ENCODE measurements at places on chromosomes 6 and 20. TPM values are rescaled to one million over a fixed set of nuclear protein-coding genes. Genes with fewer than 3 reads are reported as not detected.

SLC22A3 gene
- polyA plus RNA-seq: not detected

SAMD10 gene
- polyA plus RNA-seq: 1.4 TPM

PKIG gene
- 186 TPM for polyA plus RNA-seq

NKAIN4 gene
- polyA plus RNA-seq: not detected

EEF1E1 gene
- 44.9 TPM for polyA plus RNA-seq

ZNF451 gene
- polyA plus RNA-seq: 12.4 TPM

CD24 gene
- 0.05 TPM for polyA plus RNA-seq

PHACTR3 gene
- not detected for polyA plus RNA-seq

PPIL6 gene
- polyA plus RNA-seq: 0.48 TPM

DNA sequence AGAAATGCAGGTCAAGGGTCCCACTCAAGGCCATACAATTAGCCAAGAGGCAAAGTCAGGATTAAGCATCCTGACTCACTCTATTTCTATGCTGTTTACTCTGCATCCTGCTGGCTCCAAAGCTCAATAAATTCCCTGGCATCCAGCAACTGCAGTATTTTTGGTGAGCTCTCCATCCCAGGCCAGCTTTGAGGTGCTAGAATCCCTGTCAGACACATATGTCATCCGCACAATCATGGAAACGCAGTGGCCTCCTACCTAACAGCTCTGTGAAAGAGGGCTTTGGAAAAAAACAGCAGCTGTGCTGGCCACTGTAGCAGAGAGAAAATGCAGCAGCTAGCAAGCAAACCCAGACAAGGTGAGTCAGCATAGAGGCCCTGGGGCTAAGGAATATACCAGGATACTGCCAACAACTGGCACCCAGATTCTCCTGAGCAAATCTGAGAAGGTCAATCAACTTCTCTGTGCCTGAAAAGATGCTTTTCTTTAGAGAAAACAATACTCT, 58.4 kb downstream of the ANKEF1 start:
- peak; percentile 62 for DNase-seq

- no peak for DNase-seq
Measured at GRCh38 chr20:24207803-24208300, 219.3 kb upstream of the GGTLC1 start.

- DNase-seq: no peak
Measured at GRCh38 chr6:9140172-9140571, 704.8 kb upstream of the SLC35B3 start.

GRCh38 chr6:89520736-89521135, 87.8 kb downstream of the ANKRD6 start:
- no peak for DNase-seq

DNA sequence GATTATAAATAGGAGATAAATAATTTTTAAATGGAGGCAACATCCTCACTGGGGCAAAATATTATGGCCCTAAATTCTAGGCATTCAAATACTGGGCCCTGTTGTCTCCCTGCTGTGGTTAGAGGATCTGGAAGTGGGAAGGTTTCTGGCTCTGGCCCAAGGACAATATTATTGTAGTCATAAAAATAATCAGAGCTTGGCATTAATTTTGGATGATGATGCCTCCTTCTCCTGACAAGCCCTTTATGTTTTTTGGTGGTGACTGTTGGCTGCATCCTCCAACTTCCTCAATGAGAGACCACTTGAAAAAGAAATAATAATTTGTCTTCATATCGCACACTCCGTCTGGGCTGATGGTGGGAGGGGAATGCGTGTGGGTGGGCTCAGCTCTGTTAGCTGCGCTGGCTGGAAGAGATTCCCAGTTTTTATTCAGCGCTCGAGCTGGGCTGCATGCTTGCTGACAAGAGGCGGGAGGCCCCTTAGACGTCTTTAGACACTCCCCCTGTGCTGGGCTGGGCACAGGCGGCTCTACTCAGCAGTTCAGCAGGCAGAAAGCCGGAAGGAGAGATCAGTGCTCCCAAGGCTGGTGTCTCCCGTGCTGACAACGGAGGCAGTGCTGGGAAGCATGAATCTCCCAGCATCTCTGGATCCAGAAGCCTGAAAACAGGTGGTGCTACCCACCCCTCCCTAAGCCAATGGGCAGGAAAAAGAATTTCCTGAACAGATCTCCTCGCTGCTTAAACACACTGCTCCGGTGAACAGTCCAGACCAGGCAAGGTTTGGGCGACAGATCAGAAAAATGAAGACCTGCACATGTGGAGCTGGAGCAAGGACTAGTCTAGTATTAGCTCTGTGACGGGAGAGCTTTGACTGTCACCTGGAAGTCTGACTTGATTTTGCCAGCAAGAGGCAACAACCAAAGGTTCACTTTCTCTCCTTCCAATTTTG, 97.7 kb downstream of the SYCP2 start:
- peak; percentile 5 for DNase-seq

GRCh38 chr6:44270526-44271405, 516 bp downstream of the TMEM151B start:
- no peak for DNase-seq

- no peak for DNase-seq
Measured at GRCh38 chr6:43478008-43478372, 620 bp downstream of the TJAP1 start.

- no peak for DNase-seq
Measured at GRCh38 chr6:3013486-3013885, 13.8 kb downstream of the NQO2 start.

- DNase-seq: no peak
Measured at GRCh38 chr6:23494367-23494766, 631.6 kb upstream of the NRSN1 start.

DNA sequence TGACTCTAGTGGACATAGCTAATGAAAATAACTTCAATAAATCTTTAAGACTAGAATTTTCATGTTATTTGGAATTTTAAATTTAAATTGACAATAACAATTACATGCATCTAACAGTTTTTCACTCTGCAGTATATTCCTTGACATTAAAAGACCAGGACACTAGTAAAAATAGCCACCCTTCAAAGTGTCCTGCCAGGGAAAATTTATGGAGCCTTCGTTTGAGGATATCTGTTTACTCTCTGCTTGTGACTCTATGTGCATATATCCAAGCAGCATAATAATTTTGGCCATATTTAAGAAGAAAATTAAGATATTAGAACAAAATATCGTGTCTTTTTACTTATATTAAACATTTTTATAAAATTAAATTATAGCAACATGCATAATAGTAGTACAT, 58.8 kb upstream of the NKAIN2 start:
- DNase-seq: no peak

DNA sequence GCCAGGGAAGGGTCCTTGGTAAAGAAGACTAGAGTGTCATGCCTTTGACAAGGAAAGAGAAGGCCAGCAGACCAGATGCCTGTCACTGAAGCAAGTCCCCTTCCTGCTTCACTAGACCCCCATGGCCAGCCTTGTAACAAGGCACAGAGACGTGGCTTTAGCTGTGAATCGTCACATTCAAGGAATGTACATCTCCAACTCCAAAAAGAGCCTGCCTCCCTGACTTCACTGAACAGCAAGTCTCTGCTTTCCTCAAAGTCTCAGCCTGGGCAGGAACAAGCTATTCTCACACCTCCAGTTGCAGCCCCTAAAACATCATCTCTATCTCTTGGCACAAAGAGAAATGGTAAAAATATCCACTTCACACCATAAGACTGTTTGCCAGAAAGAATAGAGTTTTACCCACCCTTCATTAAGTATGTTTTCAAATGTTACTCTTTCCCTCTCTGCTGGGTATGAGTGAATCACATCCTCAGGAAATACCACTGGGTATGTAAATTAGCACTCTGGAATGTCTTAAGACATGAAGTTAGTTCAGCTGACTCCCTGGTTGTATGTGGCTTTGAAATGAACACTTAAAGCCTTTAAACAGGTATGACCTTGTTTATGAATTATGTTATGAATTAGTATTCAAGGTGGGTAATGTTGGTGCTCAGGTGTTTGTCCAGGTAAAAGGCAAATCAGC, 46.4 kb upstream of the NT5E start:
- DNase-seq: peak; percentile 63

- no peak for DNase-seq
Measured at GRCh38 chr20:35953387-35954199, 709 bp downstream of the SCAND1 start.

DNA sequence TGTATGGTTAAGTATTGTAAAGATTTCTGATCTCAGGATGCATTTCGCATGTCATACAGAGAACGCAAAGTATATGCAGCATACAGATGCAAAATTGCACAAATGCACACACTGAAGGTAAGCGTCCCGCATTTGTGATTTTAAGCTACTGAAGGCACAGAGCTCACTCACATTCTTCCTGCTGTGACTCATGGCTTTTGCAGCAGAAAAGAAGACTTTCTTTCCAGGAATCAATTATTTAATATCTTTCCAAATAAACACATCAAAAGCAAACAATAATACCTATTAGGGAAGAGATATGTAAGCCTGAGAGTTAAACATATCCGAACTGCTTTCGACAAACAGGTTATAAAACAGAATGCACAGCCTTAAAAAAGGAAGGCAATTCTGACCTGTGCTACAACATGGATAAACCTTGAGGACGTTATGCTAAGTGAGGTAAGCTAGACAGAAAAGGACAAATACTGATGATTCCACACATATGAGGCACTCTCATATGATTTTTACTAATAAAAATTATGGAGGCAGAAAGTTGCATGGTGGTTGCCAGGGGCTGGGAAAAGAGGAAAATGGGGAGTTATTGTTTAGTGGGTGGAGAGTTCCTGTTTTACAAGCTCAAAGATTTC, 109.0 kb downstream of the TFAP2A start:
- DNase-seq: no peak

DNA sequence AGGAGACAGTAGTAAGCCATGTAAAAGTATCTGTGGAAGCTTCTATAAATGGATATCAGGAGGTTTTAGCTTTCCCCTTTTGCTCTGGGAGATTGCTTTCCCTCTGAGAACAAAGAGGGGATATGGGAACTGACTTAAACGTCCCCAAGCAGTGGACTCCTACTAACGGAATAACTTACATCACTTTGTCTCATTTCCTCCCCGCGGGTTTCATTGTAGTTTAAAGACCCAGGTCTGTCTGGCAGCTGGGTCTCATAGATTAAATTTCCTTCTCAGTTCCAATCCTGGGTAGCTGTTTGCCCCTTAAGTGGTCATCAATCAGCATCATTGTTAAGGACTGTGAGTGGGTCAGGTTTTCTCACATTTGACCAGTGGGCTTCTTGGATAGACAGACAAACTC, 68.7 kb downstream of the PLAGL1 start:
- DNase-seq: no peak

GRCh38 chr20:56773749-56774148, 144.6 kb downstream of the TFAP2C start:
- DNase-seq: no peak

GRCh38 chr6:12439296-12439695, 149.1 kb downstream of the EDN1 start:
- no peak for DNase-seq

GRCh38 chr6:36697481-36697903, at the start of gene RAB44:
Gene RAB44, plus strand, starts transcription at chr6:36697826. Its CDS starts 6,410 bp downstream, at chr6:36704236.
- no peak for DNase-seq

- DNase-seq: no peak
Measured at GRCh38 chr6:26185004-26185403, 97.8 kb downstream of the HFE start.

GRCh38 chr6:54028170-54028569, 83.1 kb upstream of the MLIP start:
- DNase-seq: no peak

DNA sequence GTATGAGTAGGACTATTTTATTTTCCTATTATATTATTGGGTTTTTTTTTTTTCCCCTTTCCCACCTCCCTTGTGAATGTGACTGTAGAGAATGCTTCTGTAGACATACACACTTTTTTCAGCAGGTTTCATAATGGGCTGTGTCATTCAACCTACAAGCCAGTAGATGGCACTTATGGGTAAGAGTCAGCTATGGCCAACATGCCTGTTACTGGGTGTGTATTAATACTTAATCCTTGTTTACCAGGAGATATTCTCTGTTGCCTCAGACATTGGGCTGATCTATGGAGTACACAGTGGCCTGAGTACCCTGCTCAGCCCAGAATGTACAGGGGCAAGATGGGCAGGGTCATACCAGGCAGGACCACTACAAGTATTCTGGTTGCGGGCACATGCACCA, 382.5 kb downstream of the EPHA7 start:
- no peak for DNase-seq

DNA sequence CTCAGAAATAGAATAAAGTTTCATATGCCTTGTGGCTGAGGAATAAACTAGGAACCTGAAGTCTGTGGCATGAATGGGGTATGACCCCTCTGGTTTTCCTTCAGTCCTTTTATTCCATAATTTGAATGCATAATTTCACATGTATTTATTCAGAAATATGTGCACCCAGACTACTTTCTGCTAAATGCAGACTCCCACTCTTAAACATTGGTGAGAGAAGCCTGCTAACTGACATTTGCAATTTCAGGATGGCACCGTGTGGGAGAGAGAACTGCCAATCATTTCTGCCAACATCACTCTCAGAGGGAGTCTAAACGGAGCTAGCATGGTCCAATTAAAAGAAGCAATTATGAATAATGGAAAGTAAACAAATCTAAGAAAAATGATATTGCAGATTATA, 141.3 kb downstream of the ADGRB3 start:
- DNase-seq: no peak

DNA sequence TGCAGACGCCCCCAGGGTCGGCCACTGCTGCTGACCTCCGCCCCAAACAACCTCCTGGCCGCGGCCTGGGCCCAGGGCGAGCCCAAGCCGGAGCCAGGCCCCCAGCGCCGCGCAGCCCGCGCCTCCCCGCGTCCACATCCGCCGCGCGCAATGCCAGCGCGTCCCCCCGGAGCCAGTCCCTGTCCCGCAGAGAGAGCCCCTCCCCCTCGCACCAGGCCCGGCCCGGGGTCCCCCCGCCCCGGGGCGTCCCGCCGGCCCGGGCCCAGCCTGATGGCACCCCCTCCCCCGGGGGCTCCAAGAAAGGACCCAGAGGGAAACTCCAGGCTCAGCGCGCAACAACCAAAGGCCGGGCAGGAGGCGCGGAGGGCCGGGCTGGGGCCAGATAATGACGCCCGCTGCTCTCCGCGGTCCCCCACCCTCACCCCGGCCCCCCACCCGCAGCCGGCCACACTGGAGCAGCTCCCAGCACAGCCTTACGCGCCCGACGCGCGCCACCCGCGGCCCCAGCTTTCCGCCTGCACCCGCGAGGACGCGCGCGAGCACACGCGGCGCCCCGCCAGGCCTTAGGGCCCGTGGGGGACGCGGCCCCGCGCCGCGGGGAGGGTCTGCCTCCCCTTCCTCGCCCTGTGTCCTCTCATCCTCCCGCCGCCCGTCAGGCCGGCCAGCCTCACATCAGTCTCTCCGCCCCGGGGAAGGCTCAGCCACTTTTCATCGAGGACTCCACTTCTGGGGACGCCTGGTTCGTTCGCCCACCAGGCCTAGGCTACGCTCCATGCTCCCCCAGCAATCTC, 12.9 kb upstream of the SLC22A7 start:
- no peak for DNase-seq

GRCh38 chr6:140045116-140045515, 670.7 kb upstream of the CITED2 start:
- no peak for DNase-seq

- DNase-seq: no peak
Measured at GRCh38 chr6:132498638-132499037, 14.3 kb downstream of the STX7 start.
